ENCODE measurements at places on chromosomes 7 and 10.

- no peak for DNase-seq
Observed at GRCh38 chr10:79103585-79103984, 34.8 kb downstream of the ZMIZ1 start.

DNA sequence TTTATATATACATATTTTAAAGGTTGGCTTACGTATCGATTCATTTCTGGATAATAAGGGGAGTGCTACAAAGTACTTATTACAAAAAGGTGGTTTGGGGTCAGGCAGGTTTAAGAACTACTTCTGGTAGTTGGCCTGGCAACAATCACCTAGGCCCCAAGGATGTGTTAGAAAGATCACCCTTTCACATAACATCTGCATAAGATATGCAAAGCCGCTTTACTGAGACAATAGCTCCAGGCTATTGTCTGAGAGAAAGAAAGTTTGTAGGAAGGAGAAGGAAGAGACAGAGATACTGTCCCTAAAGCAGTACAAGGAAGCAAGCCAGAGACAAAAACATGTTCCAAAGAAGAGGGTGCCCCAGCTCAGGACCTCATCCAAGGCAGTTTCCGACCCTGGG is 6.2 kb downstream of the PAXIP1 start:
- DNase-seq = no peak

- DNase-seq = no peak
Observed at GRCh38 chr10:61170594-61170993, 226.6 kb upstream of the RHOBTB1 start.

DNA sequence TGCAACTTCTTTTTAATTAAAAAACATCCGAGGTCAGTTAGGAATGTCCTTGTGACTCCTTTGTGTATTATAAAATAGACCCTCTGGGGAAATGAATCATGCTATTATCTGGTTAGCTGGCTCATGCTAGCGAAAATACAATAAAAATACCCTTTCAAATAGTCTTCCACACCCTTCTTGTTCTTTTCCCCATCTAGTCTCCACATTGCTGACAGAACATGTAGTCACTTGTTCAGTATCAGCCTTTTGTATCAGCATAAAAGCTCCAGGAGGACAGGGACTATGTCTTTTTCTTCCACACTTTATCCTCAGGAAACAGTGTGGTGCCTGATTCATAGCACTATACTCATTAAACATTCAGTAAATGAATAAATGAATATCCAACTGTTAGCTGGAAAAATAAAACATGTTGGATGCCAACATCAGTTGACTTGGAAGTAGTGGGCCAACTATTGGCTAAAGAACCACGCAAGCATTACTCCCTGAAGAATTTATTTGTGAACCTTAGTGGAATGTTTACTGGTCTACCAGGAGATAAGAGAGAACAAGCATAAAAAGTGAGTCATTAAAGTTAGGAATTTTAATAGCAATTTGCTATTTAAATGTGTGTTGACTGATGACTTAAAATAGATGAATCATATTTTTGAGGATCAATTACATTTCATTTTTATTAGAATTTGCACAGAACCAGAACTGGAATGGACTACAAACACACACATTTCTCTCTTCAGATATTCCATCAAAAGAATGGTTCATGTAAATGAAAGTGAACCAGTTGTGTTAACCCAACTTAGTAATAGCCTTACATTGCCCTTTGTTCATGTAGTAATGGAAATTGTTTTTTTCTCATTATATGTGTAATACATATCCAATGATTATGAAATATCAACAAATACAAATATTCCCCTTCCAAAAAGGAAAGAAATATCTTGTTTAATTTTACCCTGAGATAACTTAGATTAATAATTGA is 129.6 kb downstream of the DKK1 start:
- DNase-seq = no peak

DNA sequence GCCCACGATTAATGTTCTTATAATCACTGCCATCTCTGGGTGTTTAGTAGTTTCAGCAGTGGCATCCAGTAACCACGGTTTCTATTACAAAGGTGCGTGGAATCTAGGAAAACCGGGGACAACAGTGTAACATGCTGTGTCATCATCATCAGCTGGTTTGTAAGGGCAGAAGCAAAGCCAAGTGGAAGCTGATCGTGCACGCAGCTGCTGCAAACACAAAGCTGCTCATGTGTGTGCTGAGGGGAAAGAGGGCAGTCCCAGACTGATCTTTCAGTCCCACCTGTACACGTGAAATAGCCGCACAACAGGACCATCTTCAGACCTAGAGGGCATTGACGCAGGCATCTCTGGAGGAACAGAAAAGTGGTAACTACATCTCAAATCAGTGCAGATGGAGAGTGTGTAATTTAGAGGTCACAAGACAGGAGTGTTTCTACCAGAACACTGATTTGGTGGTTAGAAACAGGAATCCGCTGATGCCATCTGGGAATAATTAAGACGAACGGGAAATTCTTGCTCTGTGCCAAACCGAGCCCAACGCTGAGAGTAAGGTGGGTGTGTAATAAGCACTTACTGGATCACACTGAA is 13.4 kb downstream of the ANKRD16 start:
- no peak for DNase-seq

GRCh38 chr7:99618726-99619125 is 2.0 kb downstream of the ZSCAN25 start:
- no peak for DNase-seq

DNA sequence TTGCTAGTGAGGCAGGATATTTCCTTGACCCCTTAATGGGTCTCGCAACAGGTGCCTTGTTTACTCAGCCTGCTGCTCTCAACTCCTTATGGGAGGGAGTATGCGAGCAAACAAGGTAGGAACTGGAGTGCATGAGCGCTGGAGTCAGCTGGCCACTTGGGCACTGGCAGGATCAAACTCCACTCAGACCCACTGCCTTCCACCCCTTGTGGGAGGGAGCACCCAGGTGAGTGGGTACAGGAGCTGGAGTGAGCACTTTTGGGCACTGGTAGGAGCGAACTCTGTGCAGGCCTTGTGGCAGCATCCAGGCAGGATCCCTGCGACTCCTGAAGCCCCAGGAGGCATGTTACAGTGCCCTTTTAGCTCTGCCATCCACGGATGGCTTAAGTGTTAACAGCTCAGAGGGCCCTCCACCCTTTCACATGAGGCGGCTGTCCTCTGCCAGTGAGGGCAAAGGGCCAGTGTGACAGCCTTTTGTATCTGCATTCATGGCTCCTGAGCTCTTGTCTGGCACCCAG is 123.2 kb downstream of the ST7 start:
- DNase-seq = no peak

DNA sequence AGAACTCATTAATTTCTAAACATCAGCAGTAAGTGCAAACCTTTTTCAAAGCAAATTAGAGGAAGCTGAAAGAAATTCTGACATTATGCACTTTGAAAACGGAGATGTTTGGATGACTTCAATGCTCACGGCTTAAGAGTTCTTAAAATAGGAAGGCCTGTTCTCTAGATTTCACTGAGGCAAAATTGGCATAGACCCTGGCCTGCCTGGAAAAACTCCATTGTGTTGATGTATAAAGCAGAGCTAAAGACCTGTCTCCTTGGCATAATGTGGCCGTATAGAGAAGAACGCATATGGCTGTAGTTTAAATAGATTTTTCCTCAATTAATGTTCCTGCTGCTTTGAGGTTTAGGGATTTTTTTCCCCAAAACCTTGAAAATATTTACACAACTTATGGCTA is 24.5 kb upstream of the AGMO start:
- DNase-seq = no peak

GRCh38 chr7:92783260-92784201 is 52.8 kb downstream of the CDK6 start:
- DNase-seq = no peak

- no peak for DNase-seq
Observed at GRCh38 chr7:12475362-12476063, 71.8 kb upstream of the VWDE start.

DNA sequence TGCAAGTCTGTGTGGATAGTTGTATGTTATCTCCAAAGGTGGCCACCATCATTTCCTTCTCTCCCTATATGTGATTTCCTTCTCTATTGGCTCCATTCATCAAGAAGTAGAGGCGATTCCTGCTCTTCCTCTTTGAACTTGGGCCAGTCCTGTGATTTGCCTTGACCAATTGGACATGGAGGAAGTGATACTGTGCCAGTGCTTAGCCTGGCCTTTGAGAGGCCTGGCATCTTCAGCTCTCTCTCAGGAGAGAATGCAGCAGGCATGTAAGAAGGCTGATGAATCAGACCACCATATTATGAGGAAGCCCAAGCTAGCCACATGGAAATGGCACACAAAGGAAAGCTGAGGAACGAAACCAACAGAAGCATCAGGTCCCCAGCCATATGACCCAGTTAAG is 195.0 kb upstream of the SVIL start:
- no peak for DNase-seq

DNA sequence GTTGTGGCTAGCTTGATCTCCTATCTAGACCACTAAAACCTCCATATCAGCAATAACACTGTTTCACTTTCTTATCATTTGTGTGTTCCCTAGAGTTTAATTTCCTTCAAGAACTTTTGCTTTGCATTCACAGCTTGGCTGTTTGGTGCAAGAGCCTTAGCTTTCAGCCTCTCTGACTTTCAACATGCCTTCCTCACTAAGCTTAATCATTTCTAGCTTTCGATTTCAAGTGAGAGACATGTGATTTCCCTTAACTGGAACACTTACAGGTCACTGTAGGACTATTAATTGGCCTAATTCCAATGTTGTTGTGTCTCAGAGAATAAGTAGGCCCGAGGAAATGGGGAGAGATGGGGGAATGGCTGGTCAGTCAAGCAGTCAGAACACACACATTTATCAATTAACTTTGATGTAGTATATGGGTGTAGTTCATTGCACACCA is 10.6 kb upstream of the BPGM start:
- no peak for DNase-seq

GRCh38 chr10:126558881-126559280 is 111.6 kb downstream of the C10orf90 start:
- DNase-seq = no peak

Measured in stimulated activated CD8-positive, alpha-beta memory T cell treated with anti-CD3 and anti-CD28 coated beads, Interleukin-12 subunit alpha, Interleukin-12 subunit beta, amount 100 ng/mL, for 4 hours (primary cell).